ENCODE measurements at places on chromosomes 3 and 15. TPM values are rescaled to one million over a fixed set of nuclear protein-coding genes. Genes with fewer than 3 reads are reported as not detected.

Gene CELSR3
- 0.45 TPM for total RNA-seq

Gene ZIC1
- total RNA-seq = 1.6 TPM

Gene SLC15A2
- total RNA-seq = 0.15 TPM

Gene LRTM1
- total RNA-seq = not detected

Gene UROC1
- not detected for total RNA-seq

Gene GOLGA6L4
- 0.83 TPM for total RNA-seq

Gene CEMIP
- 955 TPM for total RNA-seq

Gene GP9
- total RNA-seq = not detected

Gene LSM3
- total RNA-seq = 4.4 TPM

Gene GOLGA8R
- total RNA-seq = 2.8 TPM

Gene FOXL2NB
- total RNA-seq = under 0.01 TPM

Gene SLC12A1
- total RNA-seq = not detected

Gene MOBP
- total RNA-seq = not detected

Gene SLC6A20
- not detected for total RNA-seq

Gene GOLGA8T
- total RNA-seq = not detected

Gene CD86
- not detected for total RNA-seq

Gene UACA
- 322 TPM for total RNA-seq

Gene CRBN
- total RNA-seq = 36.4 TPM

Gene ARL13B
- 8.7 TPM for total RNA-seq

Gene SPTSSB
- total RNA-seq = not detected

Gene NOX5
- total RNA-seq = 0.12 TPM

Gene OR5H14
- not detected for total RNA-seq

Gene SNX22
- 0.23 TPM for total RNA-seq

Gene ATP2B2
- total RNA-seq = not detected

Gene CHRNA5
- total RNA-seq = 0.53 TPM

Gene CFAP92
- not detected for total RNA-seq

Gene LIPH
- under 0.01 TPM for total RNA-seq

Gene ATG7
- 46.3 TPM for total RNA-seq

Gene MESP1
- 0.15 TPM for total RNA-seq

Gene POLQ
- 0.70 TPM for total RNA-seq

Gene ARPIN
- 11.1 TPM for total RNA-seq

Gene BSN
- under 0.01 TPM for total RNA-seq

Gene SOX14
- total RNA-seq = not detected

Gene FMN1
- 0.08 TPM for total RNA-seq

Gene ST3GAL6
- total RNA-seq = 3.0 TPM

Gene C3orf20
- under 0.01 TPM for total RNA-seq

Gene THOC7
- 16.0 TPM for total RNA-seq

Gene GPR156
- 0.23 TPM for total RNA-seq

Gene B2M
- 1,763 TPM for total RNA-seq

Gene LRRC31
- total RNA-seq = not detected

Gene SRGAP3
- 1.4 TPM for total RNA-seq

Gene TRPM1
- total RNA-seq = not detected

Gene TMEM44
- 35.2 TPM for total RNA-seq

Measured in smooth muscle cell of the coronary artery (primary cell).